ENCODE measurements at places on chromosomes 7 and 10.
A peak's percentile ranks its signal among the peaks of the same experiment; 100 is the strongest.

DNA sequence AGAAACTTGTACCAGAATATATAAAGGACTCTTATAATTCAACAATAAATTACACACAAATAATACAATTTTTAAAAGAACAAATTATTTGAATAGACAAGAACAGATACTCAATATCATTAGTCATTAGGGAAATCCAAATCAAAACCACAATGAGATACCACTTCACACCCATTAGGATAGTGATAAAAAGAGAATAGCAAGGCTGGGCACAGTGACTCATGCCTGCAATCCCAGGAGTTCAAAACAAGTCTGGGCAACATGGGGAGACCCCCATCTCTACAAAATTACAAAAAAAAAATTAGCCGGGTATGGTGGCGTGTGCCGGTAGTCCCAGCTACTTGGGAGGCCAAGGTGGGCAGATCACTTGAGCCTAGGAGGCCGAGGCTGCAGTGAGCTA lies 52.2 kb upstream of the KCNIP2 start:
- DNase-seq = no peak

GRCh38 chr10:548238-548901 lies 141.1 kb downstream of the DIP2C start:
- no peak for DNase-seq

DNA sequence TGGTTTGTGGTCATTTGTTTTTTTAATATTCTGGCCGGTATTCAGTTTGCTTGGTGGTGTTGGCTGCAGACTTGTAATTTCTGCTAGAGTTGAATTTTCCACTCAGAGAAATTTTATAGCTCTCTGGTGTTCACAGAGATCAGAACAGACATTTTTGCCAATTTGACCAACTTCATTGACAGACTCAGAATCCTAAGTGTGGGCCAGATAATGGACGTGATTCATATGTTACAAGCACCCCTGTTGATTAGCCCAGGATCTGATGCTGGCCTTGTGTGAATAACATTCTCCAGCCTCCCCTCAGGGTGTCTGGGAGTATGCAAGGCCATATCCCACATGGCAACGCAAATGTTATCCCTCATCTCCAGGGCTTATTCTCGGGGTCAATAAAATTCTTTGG lies 283.8 kb downstream of the C7orf25 start:
- DNase-seq = no peak

- DNase-seq = no peak
These were observed 27.4 kb upstream of the ELN start for GRCh38 chr7:74000489-74001149.

DNA sequence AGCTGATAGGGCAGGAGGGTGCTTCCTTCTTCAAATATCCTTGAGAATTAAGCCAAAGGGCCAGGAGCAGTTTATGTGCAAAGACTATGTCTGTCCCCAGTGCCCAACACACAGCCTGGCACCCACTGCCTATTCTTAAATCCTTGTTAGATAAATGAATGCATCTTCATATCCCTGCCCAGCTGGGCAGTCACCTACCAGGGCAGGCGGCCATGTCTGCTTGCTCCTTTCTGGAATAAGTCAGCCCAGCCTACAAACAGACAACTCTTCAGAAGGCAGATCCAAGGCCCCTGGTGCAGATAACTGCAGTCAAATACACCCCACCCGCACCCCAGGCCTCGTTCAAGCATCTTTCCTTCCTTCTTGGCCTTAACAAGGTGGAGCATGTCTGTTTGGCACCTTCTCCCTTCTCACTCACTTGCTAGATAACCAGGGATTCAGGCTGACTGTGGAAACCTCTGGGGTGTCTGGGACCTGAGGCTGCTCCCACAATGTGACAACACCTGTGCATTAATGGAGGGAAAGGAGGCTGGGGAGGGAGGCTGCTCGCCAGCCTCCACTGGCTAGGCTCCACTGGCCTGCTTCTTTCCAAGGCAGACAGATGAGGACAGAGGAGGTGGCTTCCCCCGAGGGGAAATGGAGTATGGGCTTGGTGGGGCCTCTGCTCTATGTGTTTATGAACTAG lies 59.9 kb upstream of the COL13A1 start:
- no peak for DNase-seq

DNA sequence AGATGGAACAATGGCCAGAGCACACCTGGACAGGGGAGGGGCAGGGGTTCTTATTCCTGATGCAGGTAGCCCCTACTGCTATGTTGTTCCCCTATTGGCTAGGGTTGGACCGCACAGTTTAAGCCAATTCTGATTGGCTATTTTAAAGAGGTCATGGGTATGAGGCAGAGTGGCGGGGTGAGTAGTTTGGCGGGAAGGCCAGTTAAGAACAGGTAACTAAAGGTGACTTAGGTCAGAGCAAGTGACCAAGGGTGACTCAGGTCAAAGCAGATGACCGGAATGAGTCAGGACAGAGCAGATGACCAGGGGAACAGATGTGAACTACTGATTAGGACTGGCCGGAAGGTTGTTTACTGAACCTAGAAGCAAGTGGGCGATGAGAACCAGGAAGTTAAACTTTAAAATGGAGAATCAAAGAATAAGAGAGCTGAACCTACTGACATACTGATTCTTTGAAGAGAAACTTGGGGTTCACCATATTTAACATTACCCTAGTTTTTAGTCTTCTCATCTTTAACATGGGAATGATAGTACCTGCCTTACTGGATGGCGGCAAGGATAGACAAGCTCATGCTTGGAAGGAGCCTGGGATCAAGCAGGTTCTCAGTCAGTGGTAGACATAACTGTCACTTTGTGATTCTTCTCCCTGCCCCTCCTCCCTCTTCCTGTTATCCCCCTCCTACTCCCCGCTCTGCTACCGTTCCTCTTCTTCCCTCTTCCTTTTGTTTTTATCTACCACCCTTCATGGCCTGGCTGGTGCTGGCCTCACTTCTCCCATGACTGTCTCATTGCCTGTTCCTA lies 55.0 kb downstream of the CCNY start:
- peak; percentile 69 for DNase-seq

GRCh38 chr7:30117896-30118295 lies 16.9 kb upstream of the MTURN start:
- no peak for DNase-seq

DNA sequence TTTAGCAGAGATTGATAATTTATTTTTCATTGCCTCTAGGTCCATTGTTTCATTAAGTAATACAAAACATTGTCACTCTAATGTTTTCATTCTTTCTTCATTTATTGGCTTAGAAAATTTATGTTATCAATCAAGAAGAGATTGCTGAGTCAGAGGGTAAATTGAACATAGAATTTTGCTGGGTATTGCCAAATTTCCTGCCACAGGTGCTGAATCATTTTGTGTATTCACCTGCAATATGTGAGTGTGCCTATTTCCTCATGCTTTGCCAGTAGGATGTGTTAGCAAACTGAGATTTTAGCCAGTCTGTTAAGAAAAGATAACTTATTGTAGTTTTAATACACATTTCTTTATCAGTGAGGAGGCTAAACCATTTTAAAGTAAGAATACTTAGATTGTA lies 38.0 kb downstream of the MARCHF5 start:
- DNase-seq = no peak

GRCh38 chr7:44224974-44225565 lies 24.3 kb downstream of the YKT6 start:
- DNase-seq = no peak

GRCh38 chr7:110534241-110534931 lies 556.5 kb upstream of the LRRN3 start:
- no peak for DNase-seq

- DNase-seq = no peak
These were observed 290.9 kb downstream of the CRPPA start for GRCh38 chr7:16130111-16131110.

GRCh38 chr7:83271212-83272099 lies 108.8 kb upstream of the PCLO start:
- peak; percentile 75 for DNase-seq

DNA sequence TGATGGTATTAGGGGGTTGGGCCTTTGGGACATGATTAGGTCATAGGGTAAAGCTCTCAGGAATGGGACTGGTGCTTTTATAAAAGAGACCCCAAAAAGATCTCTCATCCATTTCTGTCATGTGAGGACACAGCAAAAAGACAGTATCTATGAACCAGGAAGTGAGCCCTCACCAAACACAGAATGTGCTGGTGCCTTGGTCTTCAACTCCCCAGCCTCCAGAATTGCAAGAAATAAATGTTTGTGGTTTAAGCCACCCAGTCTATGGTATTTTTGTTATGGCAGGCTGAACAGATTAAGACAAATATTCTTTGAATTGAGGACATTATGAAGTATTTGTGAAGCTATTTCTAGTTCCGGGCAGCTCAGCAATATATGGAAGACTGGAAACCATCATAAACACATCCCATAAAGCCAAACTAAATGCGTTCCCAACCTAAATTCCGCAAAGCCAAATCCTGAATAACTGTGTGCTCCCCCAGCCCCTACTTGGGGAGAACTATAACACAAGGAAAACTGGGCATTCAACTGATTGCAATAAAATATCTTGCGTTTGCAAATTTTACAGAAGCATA lies 153.7 kb downstream of the GALNT17 start:
- no peak for DNase-seq

- DNase-seq = no peak
These were observed 61.1 kb downstream of the PTPRN2 start for GRCh38 chr7:158526531-158526930.

- DNase-seq = no peak
These were observed 87.2 kb downstream of the PRKCQ start for GRCh38 chr10:6492896-6493295.

DNA sequence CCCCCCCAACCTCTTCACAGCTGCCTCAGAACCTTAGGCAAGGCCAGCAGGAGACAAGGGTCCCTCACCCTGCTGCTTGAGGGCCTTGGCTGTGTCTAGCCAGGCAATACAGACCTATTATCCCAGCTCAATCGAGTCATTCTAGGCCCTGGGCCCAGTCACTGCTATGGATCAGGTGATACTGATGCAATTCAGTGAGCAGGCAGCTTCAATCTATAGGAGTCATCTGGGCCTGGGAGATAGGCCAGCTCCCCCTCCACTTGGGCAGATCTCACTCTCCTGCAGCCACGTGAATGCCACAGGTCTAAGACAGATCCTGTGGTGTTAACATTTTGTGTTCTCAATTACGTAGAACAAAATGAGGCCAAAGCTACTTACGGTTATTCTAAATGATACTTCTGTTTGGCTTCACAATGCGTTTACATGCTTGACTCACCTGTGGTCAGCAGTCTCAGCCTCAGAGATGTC lies 68.0 kb upstream of the LRRC4 start:
- DNase-seq = no peak

DNA sequence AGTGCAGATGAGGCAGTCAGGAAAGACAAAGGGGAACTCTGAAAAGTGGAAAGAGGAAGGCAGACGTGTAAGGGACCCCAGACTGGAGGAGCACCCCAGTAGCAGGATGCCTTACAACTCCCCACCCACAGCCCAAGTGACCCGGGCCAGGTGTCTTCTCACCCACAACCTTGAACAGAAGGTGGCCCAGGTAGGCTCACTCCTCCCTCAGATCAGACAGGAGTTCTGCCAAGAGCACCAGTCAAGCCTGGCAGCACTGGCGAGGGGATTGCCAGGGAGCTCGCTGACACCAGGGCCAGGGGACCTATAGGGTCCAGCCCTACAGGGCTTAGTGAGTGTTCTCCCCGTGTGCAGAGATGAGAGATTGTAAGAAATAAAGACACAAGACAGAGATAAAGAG lies 27.1 kb upstream of the LMBR1 start:
- no peak for DNase-seq

DNA sequence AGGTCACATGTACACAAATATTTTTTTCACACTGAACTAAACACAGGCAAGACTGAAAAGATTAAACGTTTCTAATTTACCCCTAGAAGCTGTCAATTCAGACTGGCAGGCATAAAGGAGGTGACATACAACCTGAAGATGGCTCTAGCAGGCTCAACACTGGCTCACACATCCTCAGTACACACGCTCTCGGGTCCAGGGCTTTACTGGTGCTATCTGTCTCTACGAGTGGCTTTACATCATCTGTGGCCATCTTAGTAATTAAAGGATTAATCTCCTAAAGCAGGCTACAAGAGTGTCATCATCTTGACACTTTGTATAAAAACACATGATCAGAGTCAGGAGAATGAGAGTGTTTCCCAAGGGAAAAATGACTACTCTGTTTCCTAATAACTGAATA lies 57.3 kb downstream of the COPG2 start:
- no peak for DNase-seq

- DNase-seq = no peak
These were observed 158.9 kb upstream of the GPR26 start for GRCh38 chr10:123507298-123507697.

GRCh38 chr10:84008878-84009277 lies 130.4 kb upstream of the GHITM start:
- DNase-seq = peak; percentile 25

DNA sequence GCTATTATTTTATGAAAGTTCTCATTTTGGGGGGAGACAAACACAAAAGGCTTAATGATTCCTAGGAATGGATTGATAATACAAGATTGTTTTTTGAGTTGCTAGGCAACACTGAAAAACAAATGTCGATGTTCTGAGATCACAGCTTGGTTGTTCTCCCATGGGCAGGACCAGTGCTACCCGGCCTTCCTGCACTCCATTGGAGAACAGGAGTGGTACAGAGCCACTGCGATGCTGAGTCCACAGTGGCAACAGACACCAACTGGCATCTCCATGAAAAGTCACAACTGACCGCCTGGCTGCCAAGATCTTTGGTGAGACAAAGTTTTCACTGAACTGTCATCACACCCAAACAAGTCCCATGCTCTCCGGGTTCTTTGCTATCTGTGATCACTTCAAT lies 68.9 kb upstream of the NMT2 start:
- DNase-seq = no peak

DNA sequence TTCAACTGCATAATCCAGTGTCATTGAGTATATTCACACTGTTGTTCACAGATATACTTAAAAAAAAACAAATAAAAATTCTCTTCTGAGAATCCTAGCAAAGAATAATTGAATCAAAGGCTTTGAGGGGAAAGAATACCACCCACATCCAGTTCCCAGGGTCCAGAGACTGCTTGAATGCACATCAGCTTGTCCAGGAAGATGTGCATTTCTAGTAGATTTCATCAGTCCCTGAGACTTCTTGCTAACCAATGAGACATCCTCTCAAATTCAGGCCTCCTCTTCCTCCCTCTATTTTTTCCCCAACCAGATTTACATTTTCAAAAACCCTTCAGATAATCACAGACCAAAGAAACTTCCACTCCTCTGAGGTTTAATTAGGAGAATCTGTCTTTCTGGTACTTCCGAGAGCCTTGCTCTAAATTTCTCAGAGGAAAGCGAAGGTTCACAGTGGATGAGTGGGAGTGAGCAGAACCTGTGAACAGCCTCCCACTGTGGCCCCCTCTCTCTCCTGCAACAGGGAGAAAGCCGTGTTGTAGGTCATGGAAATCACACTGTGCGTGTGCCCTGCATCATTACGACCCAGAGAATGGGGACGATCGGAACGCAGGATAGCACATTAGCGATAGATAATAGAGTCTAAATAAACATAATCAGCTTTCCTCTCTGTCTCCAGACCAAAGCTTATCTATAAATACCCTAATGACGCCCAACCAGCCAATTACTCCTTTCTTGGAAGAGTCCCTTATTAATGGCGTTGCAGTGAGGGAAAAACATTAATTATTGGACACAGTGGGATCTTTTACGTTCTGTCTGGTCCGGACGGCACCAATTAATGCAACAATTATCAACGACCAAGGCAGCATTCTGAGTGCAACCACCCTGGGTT lies 212.5 kb downstream of the EMX2 start:
- DNase-seq = no peak

GRCh38 chr10:123995461-123996131 lies 97.8 kb downstream of the CHST15 start:
- peak; percentile 38 for DNase-seq

GRCh38 chr7:138919216-138919615 lies 62.0 kb downstream of the KIAA1549 start:
- DNase-seq = no peak

GRCh38 chr7:5423976-5424748 lies 528 bp upstream of the TNRC18 start:
- peak; percentile 94 for DNase-seq

Data from Kasumi-1 (cell line).